Activated naive CD4-positive, alpha-beta T cell treated with Interleukin-2 at 50 U/mL for 16 hours (primary cell): ENCODE measurements at places on chromosomes 3 and 15.
A peak's percentile ranks its signal among the peaks of the same experiment; 100 is the strongest.

GRCh38 chr3:42979044-42979972, at the start of gene GASK1A:
TSS of gene GASK1A (plus strand) at chr3:42979311. CDS start at chr3:42979643, 332 bp downstream.
- peak; percentile 9 for DNase-seq

- DNase-seq = no peak
Measured at GRCh38 chr3:39387411-39387975, 4.3 kb downstream of the SLC25A38 start.

DNA sequence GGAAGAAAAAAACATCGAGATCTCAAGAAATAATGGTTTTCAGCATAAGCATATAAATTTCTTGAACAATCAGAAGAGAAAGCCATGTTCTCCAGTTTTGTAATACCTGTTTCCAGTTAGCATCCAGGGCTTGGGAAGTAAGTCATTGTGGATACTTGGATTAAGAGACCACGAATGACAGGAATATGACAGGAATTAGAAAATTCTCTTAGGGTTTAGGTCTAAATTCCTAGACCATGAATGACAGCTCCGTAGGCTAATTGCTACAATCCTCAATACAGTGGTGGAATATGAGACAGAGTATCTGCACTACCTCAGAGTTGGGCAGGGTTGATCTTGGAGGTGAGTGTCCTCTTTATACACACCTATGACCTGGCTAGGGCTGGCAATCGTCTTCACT, 517.5 kb downstream of the NTRK3 start:
- DNase-seq = no peak

GRCh38 chr3:156527060-156527459, 27.9 kb downstream of the SSR3 start:
- no peak for DNase-seq
